ENCODE measurements at places on chromosomes 12 and 14.

- no peaks in the 10 kb centered on the region for H3K36me3 ChIP-seq
- no peak overlapping the region for H3K4me3 ChIP-seq
- H3K4me1 ChIP-seq, result no peaks in the 10 kb centered on the region
Measured at GRCh38 chr12:83335748-83336147, 649.0 kb downstream of the TMTC2 start.

- no peak overlapping the region for H3K4me3 ChIP-seq
- no peak overlapping the region for H3K27ac ChIP-seq
- H3K36me3 ChIP-seq, result no peaks in the 10 kb centered on the region
- H3K27me3 ChIP-seq, result no peaks in the 10 kb centered on the region
- DNase-seq, result no peak
Measured at GRCh38 chr12:85985996-85986395, 111.9 kb downstream of the NTS start.

DNA sequence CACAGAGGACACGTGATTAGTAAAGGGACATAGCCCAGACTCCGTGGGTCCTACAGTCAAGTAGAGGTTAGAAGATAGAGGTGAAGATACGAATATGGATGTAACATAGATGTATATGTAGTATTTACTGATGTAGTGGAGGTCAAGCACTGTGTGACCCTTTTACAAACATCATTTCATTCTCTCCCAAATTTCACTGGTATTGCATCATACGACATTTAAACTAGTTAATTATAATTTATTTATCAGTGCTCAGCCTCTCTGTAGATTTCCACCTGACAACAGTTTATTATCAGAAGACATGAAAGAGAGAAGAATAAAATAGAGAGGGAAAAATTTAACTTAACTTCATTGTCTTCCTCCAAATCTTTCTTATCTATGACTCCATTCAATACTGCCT is 927.9 kb upstream of the TMEM132C start:
- no peaks in the 10 kb centered on the region for H3K36me3 ChIP-seq
- no peaks in the 10 kb centered on the region for H3K27me3 ChIP-seq
- H3K4me1 ChIP-seq, result no peaks in the 10 kb centered on the region
- no peak overlapping the region for H3K27ac ChIP-seq
- no peak for DNase-seq

- no peaks in the 10 kb centered on the region for H3K36me3 ChIP-seq
- H3K27me3 ChIP-seq, result no peaks in the 10 kb centered on the region
- no peaks in the 10 kb centered on the region for H3K4me1 ChIP-seq
- DNase-seq, result no peak
- no peak overlapping the region for H3K27ac ChIP-seq
Measured at GRCh38 chr14:81550001-81550637, 16.5 kb upstream of the SEL1L start.

- H3K36me3 ChIP-seq, result no peaks in the 10 kb centered on the region
- no peaks in the 10 kb centered on the region for H3K27me3 ChIP-seq
- H3K4me3 ChIP-seq, result no peak overlapping the region
- no peak for DNase-seq
Measured at GRCh38 chr12:16282978-16283377, 5.5 kb upstream of the SLC15A5 start.

- H3K36me3 ChIP-seq, result no peaks in the 10 kb centered on the region
- H3K4me3 ChIP-seq, result no peak overlapping the region
- no peaks in the 10 kb centered on the region for H3K27me3 ChIP-seq
- H3K4me1 ChIP-seq, result peaks cover 2% of the 10 kb centered on the region
- DNase-seq, result no peak
- H3K27ac ChIP-seq, result no peak overlapping the region
Measured at GRCh38 chr14:77058117-77058516, 29.6 kb upstream of the IRF2BPL start.

DNA sequence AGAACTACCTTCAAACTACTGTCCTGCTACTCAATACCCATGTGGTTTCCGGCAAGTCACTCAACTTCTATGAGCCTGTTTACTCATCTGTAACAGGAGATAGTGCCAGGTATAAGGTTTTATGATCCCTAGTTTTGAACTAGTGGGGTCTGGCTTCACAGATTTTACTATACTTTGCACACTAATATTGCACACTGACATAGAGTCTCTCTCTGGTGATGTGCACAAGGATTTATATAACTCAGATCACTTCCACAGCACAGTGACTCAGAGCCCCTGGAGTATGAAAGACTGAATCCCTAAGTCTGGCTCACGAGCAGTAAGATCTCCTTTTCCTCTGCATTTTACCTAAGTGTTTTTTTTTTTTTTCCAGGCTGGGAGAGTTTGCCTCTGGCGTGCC is 69.7 kb upstream of the SLC38A2 start:
- DNase-seq, result no peak
- H3K27ac ChIP-seq, result no peak overlapping the region
- no peaks in the 10 kb centered on the region for H3K27me3 ChIP-seq
- no peaks in the 10 kb centered on the region for H3K36me3 ChIP-seq

- no peak overlapping the region for H3K4me3 ChIP-seq
- H3K27me3 ChIP-seq, result no peaks in the 10 kb centered on the region
- peaks cover 45% of the 10 kb centered on the region for H3K4me1 ChIP-seq
- no peaks in the 10 kb centered on the region for H3K36me3 ChIP-seq
- no peak for DNase-seq
- peak overlapping the region; percentile 31 for H3K27ac ChIP-seq
Measured at GRCh38 chr14:91367173-91368171, 50.1 kb downstream of the CCDC88C start.

- no peak overlapping the region for H3K27ac ChIP-seq
- no peaks in the 10 kb centered on the region for H3K36me3 ChIP-seq
- H3K27me3 ChIP-seq, result no peaks in the 10 kb centered on the region
Measured at GRCh38 chr14:96931751-96932150, 134.6 kb downstream of the VRK1 start.

- no peak overlapping the region for H3K4me3 ChIP-seq
- no peak overlapping the region for H3K27ac ChIP-seq
- H3K36me3 ChIP-seq, result no peaks in the 10 kb centered on the region
- no peak for DNase-seq
Measured at GRCh38 chr12:23662966-23663365, 286.5 kb downstream of the SOX5 start.

DNA sequence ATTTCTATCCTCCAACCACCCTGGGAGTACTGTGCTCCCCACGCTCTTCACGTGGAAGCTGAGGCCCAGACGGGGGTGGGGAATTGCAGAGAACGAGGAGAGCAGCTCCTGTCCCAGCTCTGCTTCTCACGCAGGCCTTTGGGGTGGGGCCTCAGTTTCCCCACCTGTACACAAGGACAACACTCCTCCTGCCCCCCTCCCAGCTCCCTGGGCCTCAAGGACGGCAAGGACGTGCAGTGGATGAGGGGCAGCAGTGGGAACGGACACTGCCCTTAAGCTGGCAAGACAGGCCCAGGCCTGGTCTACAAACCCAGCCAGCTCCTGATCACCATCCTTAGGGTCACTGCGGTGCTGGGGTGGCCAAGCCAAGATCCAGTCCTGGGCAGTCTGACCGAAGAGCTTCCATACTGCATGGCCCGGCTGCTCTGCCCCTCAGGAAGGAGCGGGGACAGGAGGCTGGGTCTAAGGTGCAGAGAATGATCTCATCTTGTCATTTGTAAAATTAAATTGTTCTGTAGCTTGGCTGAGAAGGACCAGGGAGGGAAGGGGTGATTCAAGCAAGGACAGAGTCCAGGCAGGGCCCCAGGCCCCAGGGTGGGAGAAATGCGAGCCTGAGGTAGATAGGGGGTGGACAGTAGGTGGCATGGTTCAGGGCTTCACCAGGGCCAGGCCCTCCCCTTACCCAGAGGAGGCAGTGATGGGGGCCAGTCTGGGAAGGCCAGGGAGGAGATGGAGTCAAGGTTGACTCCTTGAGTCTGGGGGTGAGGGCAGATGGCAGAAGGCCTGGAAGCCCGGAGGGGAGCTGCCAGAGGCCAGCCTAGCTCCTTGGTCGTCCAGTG is 1.3 kb upstream of the CLBA1 start:
- peak overlapping the region; percentile 88 for H3K27ac ChIP-seq
- no peak for DNase-seq
- no peaks in the 10 kb centered on the region for H3K27me3 ChIP-seq
- peaks cover 15% of the 10 kb centered on the region for H3K4me1 ChIP-seq

GRCh38 chr12:117085318-117085947 is 13.8 kb downstream of the TESC start:
- no peaks in the 10 kb centered on the region for H3K36me3 ChIP-seq
- no peak for DNase-seq
- no peak overlapping the region for H3K4me3 ChIP-seq
- H3K27me3 ChIP-seq, result peaks cover 13% of the 10 kb centered on the region
- H3K4me1 ChIP-seq, result no peaks in the 10 kb centered on the region

DNA sequence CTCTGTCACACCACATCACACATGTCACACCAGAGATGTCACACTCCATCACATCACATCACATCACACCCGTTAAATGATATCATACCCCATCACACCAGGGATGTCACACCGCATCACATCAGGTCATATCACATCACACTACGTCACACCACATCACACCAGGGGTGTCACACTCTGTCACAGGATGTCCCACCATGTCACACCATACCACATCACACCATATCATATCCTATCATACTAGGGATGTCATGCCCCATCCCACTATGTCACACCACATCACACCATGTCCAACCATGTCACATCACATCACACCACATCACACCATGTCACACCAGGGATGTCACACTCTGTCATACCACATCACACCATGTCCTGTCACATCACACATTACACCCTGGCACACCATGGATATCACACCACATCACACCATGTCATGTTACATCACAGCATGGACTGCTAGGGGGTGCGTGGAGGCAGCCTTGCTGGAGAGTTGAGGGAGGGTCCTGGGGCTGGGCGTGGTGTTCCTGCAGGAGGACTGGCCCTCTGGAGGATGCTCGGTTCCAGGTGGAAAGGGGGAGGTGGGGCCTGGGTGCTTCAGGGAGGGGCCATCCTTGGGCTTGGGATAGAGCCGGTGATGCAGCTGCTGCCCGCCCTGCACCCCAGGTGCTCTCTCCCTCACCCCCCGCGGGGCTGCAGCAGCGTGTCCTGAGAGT is 134.6 kb downstream of the TMEM121 start:
- H3K27ac ChIP-seq, result no peak overlapping the region
- no peak overlapping the region for H3K4me3 ChIP-seq
- no peaks in the 10 kb centered on the region for H3K36me3 ChIP-seq
- DNase-seq, result no peak
- H3K27me3 ChIP-seq, result no peaks in the 10 kb centered on the region

GRCh38 chr12:48029491-48030172 is 25.4 kb upstream of the COL2A1 start:
- no peaks in the 10 kb centered on the region for H3K36me3 ChIP-seq
- H3K27ac ChIP-seq, result no peak overlapping the region
- no peaks in the 10 kb centered on the region for H3K4me1 ChIP-seq
- DNase-seq, result no peak

GRCh38 chr12:31531893-31532292 is 59.0 kb downstream of the DENND5B start:
- no peaks in the 10 kb centered on the region for H3K27me3 ChIP-seq
- H3K4me3 ChIP-seq, result no peak overlapping the region
- DNase-seq, result no peak
- no peaks in the 10 kb centered on the region for H3K4me1 ChIP-seq

DNA sequence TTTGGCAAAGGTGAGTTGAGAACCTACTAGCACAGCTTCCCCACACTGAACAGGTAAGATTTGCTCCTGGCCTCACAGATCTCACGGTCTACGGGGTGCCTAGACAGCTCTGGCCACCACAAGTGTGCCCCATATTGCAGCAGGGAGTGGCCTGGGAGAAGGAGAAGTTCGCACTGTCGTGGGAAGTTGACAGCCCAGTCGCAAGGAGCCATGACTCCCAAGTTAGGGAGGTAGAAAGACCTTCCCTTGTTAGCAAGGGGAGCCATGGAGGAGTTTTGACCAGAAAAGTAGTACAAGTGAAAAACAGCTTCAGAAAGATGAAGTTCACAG is 316.3 kb downstream of the BCL11B start:
- no peaks in the 10 kb centered on the region for H3K27me3 ChIP-seq
- peaks cover 42% of the 10 kb centered on the region for H3K4me1 ChIP-seq
- no peak overlapping the region for H3K27ac ChIP-seq
- H3K36me3 ChIP-seq, result no peaks in the 10 kb centered on the region

- no peaks in the 10 kb centered on the region for H3K27me3 ChIP-seq
- H3K4me1 ChIP-seq, result peaks cover 61% of the 10 kb centered on the region
- DNase-seq, result peak; percentile 8
- no peaks in the 10 kb centered on the region for H3K36me3 ChIP-seq
- peak within 1 kb of the TSS; percentile 77 for H3K4me3 ChIP-seq
Measured at GRCh38 chr12:118061011-118061872, at the start of gene WSB2. WSB2 (minus strand) TSS chr12:118061179; CDS start chr12:118061048, 131 bp downstream.

GRCh38 chr14:106044515-106044914 is 518.1 kb downstream of the TMEM121 start:
- no peaks in the 10 kb centered on the region for H3K4me1 ChIP-seq
- no peaks in the 10 kb centered on the region for H3K36me3 ChIP-seq
- no peak overlapping the region for H3K27ac ChIP-seq
- no peak overlapping the region for H3K4me3 ChIP-seq
- DNase-seq, result no peak
- no peaks in the 10 kb centered on the region for H3K27me3 ChIP-seq

DNA sequence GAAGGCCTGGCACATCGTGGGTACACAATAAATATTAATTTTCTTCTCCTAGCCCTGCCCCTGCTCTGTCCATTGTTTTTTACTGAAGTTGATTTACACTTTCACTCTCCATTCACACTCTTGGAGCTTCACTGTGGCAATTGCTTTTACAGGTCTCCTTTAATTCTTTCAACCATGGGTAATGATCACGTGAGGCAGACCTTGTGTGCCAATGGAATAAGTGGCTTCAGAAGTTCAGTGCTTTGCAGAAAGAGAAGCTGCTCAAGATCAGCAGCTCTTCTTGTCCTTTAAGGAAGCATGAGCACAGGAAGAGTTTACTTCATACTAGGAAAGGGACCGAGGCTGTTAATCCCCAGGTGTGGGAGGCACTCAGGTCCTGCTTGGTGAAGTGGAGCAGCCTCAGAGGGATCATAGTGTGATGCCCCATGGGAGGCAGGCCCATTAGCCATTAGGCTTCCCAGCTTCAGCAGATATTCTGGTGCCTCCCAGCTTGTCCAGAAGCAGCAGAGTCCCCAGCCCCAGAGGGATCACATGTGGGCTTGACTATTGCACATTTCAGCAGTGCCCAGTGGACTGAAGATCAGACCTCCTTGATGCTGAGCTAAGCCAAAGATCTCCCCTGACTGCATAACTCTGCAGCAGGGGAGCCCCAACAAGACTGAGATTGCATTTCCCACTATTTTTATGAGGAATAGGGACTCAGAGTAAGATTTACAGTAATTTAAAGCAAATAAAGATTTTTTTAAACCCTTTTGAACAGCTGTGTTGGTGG is 5.0 kb upstream of the SLC35F4 start:
- no peak overlapping the region for H3K4me3 ChIP-seq
- no peak for DNase-seq
- no peaks in the 10 kb centered on the region for H3K36me3 ChIP-seq

GRCh38 chr12:110888256-110888991 is 32.0 kb downstream of the MYL2 start:
- H3K27me3 ChIP-seq, result no peaks in the 10 kb centered on the region
- peak overlapping the region; percentile 61 for H3K27ac ChIP-seq
- no peaks in the 10 kb centered on the region for H3K4me1 ChIP-seq
- H3K36me3 ChIP-seq, result no peaks in the 10 kb centered on the region
- H3K4me3 ChIP-seq, result no peak overlapping the region

GRCh38 chr12:130990034-130990433 is 36.3 kb downstream of the ADGRD1 start:
- DNase-seq, result no peak
- no peaks in the 10 kb centered on the region for H3K27me3 ChIP-seq
- H3K27ac ChIP-seq, result peak overlapping the region; percentile 5
- no peak overlapping the region for H3K4me3 ChIP-seq
- no peaks in the 10 kb centered on the region for H3K4me1 ChIP-seq
- peaks cover 9% of the 10 kb centered on the region for H3K36me3 ChIP-seq

GRCh38 chr14:21229821-21230220 is 39.4 kb downstream of the HNRNPC start:
- no peak for DNase-seq
- no peaks in the 10 kb centered on the region for H3K4me1 ChIP-seq
- peaks cover 100% of the 10 kb centered on the region for H3K36me3 ChIP-seq
- H3K27ac ChIP-seq, result no peak overlapping the region
- no peak overlapping the region for H3K4me3 ChIP-seq

Measured in esophagus squamous epithelium (tissue), 5 donors.